ENCODE measurements at places on chromosomes 11 and 22.

DNA sequence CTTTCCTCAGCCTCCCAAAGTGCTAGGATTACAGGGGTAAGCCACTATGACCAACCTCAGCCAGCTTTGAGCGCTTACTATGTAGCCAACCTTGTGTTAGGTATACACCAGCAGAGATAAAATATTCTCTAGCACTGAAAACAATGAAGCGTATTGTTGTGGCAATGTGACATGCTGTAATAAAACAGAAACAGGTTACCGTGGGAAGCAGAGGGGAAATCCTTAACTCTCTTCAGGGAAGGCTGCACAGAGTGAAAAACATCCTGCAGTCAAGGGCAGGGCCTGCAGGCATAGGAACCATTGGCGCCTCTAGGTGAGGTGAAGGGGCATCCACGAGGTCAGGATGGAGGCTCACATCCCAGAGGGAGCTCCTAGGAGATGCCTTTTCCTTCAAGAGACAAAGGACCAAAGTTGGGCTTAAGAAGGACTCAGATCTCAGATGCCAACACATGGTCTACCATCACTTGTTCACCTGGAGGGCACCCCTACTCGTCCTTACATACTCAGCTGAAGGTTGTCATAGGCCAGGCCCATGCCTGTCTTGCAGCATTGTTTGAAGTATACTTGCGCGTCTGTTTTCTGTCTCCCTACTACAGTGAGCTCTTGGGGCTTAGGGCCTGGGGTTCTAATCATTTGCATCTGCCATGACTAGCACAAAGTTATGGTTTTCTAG is 8.0 kb downstream of the POLD4 start:
- no peak for DNase-seq

- no peak for DNase-seq
Measured at GRCh38 chr11:122337241-122337640, 221.2 kb upstream of the BLID start.

DNA sequence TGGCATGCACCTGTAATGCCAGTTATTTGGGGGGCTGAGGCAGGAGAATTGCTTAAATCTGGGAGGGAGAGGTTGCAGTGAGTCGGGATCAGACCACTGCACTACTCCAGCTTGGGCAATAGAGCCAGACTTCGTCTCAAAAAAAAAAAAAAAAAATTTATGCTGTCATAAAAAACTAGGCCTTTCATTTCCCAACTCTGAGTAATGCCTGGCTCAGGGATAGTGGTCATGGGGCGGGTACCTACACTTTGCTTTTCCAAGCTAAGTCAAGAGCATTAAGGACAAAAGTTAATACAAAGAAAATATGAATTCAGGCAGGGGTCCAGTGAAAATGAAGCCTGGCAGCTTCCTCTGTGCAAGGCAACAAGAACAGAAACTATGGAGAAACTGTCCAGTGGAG is 16.3 kb downstream of the CPSF7 start:
- DNase-seq = no peak

- no peak for DNase-seq
Measured at GRCh38 chr11:15161790-15162189, 47.1 kb downstream of the INSC start.

DNA sequence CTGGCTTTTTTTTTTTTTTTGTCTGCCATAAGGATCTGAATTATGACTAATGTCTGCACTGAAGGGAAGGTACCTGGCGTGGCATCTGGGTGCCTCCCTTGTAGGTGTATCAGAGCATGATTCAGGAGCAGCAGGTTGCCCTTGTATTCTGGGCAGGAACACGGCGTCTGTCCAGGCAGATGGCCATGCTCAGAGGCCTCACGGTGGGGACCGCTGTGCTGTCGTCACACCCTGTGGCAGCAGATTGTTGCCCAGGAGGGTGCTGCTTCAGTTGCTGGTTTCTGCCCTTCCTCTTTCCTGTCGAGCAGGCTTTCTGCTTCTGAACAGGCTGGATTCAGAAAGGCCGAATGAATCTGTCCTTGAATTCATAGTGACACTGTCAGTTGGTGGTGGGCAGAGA is 11.0 kb downstream of the ZNRF3 start:
- DNase-seq = no peak

- DNase-seq = no peak
Measured at GRCh38 chr11:96680211-96681018, 290.6 kb downstream of the JRKL start.

- no peak for DNase-seq
Measured at GRCh38 chr11:43434893-43435292, 76.2 kb downstream of the TTC17 start.

DNA sequence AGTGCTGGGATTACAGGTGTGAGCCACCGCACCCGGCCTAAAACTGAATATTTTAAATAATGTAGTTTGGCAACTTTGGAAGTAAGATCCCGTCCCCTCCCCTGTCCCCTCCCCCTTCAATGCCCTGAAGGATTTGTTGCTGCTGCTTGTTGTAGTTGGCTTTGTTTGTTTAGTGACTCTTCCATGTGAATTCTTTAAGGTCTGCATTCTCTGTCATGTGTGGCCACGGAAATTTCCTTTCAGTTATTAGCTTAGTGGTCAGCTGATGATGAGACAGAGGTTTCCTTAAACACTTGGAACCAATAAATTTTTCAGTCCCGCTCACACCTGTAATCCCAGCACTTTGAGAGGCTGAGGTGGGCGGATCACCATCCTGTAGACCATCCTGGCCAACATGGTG is 109.9 kb downstream of the MPPED1 start:
- DNase-seq = no peak

DNA sequence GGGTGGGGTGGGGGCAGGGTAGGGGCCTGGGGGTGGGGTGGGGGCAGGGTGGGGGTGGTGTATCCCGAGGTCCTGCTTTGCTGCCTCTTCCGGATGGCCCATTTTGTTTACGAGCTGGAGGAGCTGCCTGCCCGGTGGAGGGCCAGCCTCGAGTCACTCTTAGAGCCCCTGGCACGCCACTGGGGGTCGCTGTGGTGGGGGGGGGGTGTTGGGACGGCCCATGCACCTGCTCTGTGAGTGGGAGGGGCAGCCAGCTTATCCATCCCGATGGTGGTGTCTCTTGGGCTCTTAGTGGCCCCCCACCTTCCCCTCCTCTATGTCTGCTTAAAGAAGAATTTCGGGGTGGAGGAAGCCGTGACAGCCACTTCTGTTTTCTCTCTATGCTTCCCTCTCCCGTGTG is 24.6 kb downstream of the MRGPRD start:
- DNase-seq = no peak

- peak; percentile 71 for DNase-seq
Measured at GRCh38 chr22:37983860-37984791, at the start of gene SOX10. Gene SOX10, minus strand, starts transcription at chr22:37984555. Its CDS starts 771 bp downstream, at chr22:37983784.

DNA sequence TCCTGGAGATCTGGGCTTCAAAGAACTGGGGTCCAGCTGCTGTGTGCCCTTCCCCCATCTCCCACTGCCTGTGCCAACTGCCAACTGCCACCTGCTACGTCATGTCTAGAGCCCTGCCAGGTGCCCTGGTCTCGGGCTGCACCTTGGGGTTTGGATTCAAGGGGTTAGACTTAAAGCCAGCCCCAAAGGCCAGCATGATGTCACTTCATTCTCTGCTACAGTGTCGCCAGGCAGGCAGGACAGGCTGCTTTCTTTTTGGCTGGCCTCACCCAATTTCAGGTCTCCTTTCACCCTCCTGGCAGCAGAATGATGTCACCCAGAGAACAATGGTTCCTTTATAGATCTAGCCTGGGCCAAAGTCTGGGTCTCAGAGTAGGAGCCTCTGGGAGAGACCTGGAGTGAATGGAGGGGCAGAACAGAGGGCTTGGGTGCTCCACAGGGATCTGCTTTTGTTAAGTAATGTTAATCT is 79.5 kb upstream of the CRYBB3 start:
- DNase-seq = no peak

DNA sequence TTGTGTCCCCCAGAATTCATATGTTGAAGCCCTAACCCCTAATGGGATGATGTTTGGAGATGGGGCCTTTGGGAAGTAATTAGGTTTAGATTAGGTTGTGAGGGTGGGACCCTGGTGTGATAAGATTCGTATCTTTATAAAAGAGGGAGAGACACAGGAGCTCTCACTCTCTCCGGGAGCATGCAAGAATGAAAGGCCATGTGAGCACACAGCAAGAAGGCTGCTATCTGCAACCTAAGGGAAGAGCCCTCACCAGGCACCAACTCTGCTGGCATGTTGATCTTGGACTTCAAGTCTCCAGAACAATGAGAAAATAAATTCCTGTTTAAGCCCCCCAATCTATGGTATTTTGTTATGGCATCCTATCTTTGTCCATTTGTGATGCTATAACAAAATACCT is 97.3 kb downstream of the ELP4 start:
- DNase-seq = no peak

DNA sequence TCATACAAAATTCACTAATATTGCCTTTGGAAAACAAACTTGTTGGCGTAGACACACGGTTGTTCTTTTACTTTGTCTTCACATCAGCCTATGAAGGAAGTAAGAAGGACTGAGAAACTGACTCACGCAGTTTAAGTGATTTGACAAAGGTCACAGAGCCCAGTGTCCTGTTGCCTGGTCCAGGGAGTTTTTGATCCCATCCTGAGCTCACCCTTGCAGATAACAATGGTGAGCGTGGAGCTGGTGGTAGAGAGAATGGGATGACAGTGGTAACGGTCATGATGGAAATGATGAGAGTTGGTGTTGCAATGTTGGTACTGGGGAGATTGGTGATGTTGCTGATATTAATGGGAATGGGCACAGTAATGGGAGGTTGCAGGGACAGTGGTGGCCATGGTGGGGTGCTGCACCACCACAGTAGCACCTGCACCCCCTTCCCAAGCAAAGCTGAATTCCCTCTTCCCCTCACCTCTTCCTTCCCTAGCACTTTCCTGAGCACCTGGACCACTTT is 22.0 kb downstream of the CREB3L1 start:
- DNase-seq = no peak

GRCh38 chr11:14132312-14132711 is 169.8 kb downstream of the SPON1 start:
- no peak for DNase-seq

GRCh38 chr22:39013942-39014722 is at the start of gene APOBEC3C:
Gene APOBEC3C, plus strand, starts transcription at chr22:39014257. Its CDS starts 106 bp downstream, at chr22:39014363.
- DNase-seq = no peak

DNA sequence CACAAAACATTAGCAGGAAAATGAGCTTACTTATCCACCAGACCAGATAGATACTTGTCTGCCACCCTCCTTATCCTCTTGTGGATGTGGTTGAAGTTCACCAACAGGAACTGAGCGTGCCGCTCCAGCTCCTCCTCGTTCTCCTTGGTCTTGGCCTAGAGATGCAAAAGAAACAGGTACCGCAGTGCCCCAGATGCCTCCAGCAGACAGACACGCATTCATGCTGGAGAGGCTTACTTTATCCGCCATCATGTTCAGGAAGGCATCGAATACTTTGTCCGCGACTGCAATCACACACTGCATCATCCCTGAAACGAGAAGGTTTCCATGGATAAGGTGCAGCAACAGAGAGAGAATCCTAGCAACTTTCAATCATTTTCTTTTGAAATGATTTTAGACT is 21.0 kb upstream of the SERPIND1 start:
- DNase-seq = no peak

- no peak for DNase-seq
Measured at GRCh38 chr22:39524753-39525657, 4.6 kb downstream of the ATF4 start.

DNA sequence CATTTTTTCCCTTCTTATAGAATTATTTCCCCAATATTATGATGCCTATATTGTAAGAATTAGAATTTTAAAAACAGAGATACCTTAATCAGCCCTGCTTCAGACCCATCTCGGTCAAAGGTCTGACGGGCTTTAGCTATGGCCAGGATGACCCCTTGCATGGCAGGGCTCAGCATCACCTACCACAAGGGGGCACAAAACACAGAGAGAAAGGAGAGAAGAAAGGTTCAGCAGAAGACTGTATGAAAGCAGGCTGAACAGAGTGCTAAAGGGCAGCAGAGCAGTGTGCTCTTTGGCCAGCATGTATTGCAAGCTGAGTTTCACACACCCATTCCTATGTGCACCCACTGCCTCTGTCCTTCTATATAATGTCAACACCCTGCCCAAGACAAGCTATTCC is 26.8 kb downstream of the CLDN25 start:
- DNase-seq = no peak

DNA sequence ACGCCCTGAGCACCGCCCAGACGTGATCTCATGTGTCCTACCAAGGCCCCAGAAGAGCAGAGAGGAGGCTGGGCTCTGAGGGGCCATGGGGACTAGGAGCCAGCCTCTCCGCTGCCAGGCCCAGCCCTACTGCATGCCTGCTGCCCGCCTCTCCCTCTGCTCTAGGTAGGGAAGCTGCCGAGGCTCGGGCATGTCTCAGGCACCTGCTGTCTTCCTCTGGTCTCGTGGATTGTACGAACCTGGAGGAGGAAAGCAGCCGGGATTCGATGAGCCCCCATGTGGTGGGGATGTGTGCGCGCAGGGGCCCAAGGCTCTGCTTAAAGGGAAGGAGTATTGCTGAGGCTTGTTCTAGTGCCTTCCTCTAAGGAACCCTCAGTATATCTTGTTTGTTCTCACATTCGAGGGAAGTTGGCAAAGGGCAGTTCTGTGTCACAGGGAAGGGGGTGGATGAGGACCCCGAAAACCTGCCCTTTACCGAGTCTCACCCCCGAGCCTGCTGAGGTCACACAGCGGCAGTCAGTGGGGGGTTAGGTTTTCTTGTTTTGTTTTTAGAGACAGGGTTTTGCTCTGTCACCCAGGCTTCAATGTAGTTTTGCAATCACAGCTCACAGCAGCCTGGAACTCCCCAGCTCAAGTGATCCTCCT is 21.2 kb downstream of the DAGLA start:
- no peak for DNase-seq

DNA sequence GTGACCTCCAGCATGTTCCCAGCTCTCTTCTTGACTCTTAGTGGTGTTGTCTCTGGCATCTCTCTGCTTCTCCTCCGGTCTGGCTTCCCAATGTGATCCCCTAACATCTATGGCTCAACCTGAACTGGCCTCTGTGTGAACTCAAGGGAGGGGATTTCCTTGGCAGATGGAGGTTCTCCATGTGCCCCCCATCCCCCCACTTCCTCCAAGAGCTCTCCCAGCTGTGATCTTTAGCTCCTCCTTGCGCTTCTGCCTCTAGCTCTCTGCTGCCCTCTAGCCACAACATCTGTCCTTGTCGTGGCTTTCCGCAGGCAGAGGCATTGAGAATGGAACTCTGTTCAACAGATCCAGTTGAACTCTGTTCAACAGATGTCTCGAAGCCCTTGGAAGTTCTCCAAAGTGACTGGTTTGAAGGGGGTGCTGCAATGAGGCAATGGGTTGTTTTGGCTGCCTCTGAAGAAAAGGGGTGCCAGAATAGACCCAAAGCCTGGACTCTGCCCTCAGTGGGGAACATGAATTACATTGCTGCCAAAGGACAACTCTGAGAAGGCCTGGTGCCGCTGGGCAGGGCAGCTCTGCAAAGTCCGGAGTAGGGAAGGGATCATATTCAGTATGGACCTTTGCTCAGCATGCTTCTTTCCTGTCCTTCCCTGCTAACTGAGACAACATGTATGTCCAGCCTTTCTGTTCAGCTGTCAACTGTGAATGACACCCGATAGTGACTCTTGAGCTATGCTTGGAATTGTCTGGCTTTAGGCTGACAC is 61.9 kb downstream of the ADM start:
- DNase-seq = peak; percentile 27

- no peak for DNase-seq
Measured at GRCh38 chr11:63805844-63806415, 7.3 kb upstream of the SPINDOC start.

GRCh38 chr11:32188785-32189184 is 97.9 kb downstream of the RCN1 start:
- no peak for DNase-seq

Data from hippocampal formation (tissue), 2 donors.